Esophagus muscularis mucosa (tissue), 4 donors: ENCODE measurements at places on chromosomes 2 and 18.

GRCh38 chr18:23966909-23967308 is 47.6 kb upstream of the TTC39C start:
- no peak for DNase-seq

- no peak for DNase-seq
Measured at GRCh38 chr2:47735136-47735869, 47.6 kb upstream of the MSH6 start.

DNA sequence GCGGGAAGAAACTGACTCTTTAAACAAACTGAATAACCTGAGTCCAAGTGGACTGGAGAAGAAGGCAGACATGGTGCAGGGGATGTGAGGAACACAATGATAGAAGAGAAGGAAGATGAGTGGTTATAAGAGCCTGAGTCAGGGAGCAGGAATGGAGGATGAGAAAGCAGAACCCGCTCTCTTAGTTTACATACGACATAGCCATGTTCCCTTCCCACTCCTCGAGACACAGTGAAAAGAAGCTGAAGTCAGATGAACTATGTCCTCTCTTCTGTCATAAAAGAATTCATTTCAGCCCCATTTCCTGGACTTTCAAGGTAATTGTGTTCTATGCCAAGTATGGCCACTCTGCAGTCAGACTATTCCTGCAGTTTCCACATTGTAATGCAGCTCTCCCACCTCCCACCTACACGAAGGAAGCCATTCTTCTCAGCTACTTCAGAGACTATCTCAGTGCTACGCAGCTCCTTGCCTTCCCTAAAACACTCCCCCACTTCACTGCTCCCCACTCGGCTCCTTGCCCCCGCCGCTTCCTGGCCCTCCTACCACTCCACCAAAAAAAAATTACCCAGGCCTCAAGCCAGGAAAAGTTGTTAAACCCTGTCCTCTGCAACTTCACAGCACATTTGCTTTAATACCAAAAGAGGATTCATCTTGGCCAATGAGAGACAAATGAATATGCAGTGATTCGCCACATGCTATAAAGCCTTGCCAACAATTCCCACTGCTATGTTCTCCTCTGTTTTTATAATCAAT is 323.4 kb upstream of the EPHA4 start:
- no peak for DNase-seq

- DNase-seq, result peak; percentile 72
Measured at GRCh38 chr2:219726916-219727315, 99.5 kb downstream of the SLC4A3 start.

- DNase-seq, result no peak
Measured at GRCh38 chr2:232372231-232373208, 6.0 kb upstream of the ALPP start.

- DNase-seq, result no peak
Measured at GRCh38 chr18:41071826-41072225, 883.2 kb upstream of the PIK3C3 start.
